G401 (cell line): ENCODE measurements at places on chromosomes 1 and 21. TPM values are rescaled to one million over a fixed set of nuclear protein-coding genes. Genes with fewer than 3 reads are reported as not detected.

The CD53 gene
- total RNA-seq = not detected in 2 replicates

The RHBG gene
- total RNA-seq = 0.06 and 3.5 TPM in 2 replicates

The ZSWIM5 gene
- 3.3 and 4.6 TPM in 2 replicates for total RNA-seq

The CHIT1 gene
- not detected in 2 replicates for total RNA-seq

The RGS8 gene
- not detected in 2 replicates for total RNA-seq

The C1orf87 gene
- not detected in 2 replicates for total RNA-seq

The DNAH14 gene
- 51.6 and 55.6 TPM in 2 replicates for total RNA-seq

The DTL gene
- 29.9 and 38.1 TPM in 2 replicates for total RNA-seq

The KRTAP10-6 gene
- not detected in 2 replicates for total RNA-seq

The RGS21 gene
- total RNA-seq = not detected in 2 replicates

The SRSF10 gene
- 49.6 and 63.2 TPM in 2 replicates for total RNA-seq

The UBL4B gene
- not detected in 2 replicates for total RNA-seq

The ST6GALNAC5 gene
- total RNA-seq = not detected in 2 replicates

The OR6K3 gene
- not detected in 2 replicates for total RNA-seq

The PIK3CD gene
- total RNA-seq = 59.4 and 73.9 TPM in 2 replicates

The PLD5 gene
- 0.20 TPM in 1 of 2 replicates, not detected in the other for total RNA-seq

The PCSK9 gene
- total RNA-seq = 0.06 TPM in 1 of 2 replicates, not detected in the other

The OR6N2 gene
- total RNA-seq = not detected in 2 replicates

The C1orf94 gene
- total RNA-seq = not detected in 2 replicates

The PIAS3 gene
- total RNA-seq = 10.3 and 14.1 TPM in 2 replicates

The IGSF3 gene
- total RNA-seq = 7.2 and 8.5 TPM in 2 replicates

The PLPPR4 gene
- total RNA-seq = 37.3 and 47.3 TPM in 2 replicates

The C8B gene
- not detected in 2 replicates for total RNA-seq

The LEFTY1 gene
- total RNA-seq = not detected in 2 replicates

The UBQLN4 gene
- total RNA-seq = 29.5 and 30.0 TPM in 2 replicates

The CR2 gene
- not detected in 2 replicates for total RNA-seq

The FOXO6 gene
- total RNA-seq = 0.51 and 1.5 TPM in 2 replicates

The RBM11 gene
- 0.62 TPM in 1 of 2 replicates, not detected in the other for total RNA-seq
